Thoracic aorta (tissue), 2 donors: ENCODE measurements at places on chromosomes 6 and 20. TPM values are rescaled to one million over a fixed set of nuclear protein-coding genes. Genes with fewer than 3 reads are reported as not detected.

GRCh38 chr6:96844530-96844929 lies 7.3 kb upstream of the GPR63 start:
- no peak for DNase-seq
- H3K27ac ChIP-seq: no peak overlapping the region
- no peaks in the 10 kb centered on the region for H3K36me3 ChIP-seq
- no peaks in the 10 kb centered on the region for H3K4me1 ChIP-seq

DNA sequence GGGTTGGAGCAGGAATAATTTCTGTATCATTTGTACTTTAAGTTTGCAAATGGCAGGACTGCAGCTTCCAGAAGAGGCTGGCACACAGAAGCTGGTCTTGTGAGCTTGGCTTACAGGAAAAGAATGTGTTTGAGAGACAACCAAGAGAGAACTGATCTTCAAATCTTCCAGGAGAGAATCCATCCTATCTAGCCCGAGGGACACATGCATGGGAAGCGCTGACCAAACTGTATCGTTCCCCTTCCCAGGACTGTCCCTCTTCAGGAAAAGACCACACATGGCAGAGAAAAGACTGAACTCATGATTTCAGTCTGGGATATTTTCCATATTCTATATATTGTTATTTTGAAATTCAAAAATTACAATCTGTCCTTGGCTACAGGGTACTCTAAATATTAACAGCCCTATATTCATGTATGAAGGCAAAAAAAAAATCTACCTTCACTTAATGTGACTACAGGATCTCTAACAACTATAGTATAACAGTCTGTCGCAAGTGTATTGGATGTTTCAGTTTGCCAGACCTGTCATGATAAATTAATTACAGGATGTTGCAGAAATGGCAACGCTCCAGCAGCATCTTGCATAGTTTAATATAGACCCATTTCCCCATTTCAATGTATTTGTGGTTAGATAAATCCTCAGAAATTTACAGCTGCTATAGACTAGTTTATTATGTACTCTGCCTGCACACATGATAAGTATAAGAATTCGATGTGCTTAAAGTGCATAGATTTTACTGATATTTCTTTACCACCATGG lies 99.4 kb downstream of the MYB start:
- H3K4me1 ChIP-seq: no peaks in the 10 kb centered on the region
- no peak for DNase-seq
- H3K4me3 ChIP-seq: no peak overlapping the region
- no peak overlapping the region for H3K27ac ChIP-seq

DNA sequence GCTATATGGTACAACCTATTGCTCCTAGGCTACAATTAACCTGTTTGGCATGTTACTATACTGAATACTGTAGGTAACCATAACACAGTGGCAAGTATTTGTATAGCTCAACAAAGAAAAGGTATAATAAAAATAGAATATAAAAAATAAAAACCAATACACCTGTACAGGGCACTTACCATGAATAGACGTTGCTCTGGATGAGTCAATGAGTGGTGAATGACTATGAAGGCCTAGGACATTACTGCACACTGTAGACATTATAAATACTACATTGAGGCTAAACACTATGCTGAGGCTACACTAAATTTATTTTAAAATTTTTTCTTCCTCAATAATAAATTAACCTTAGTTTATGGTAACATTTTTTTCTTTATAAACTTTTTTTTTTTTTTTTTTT lies 18.6 kb downstream of the ELOVL5 start:
- H3K36me3 ChIP-seq: no peaks in the 10 kb centered on the region
- H3K27me3 ChIP-seq: no peaks in the 10 kb centered on the region
- no peak overlapping the region for H3K4me3 ChIP-seq
- no peak for DNase-seq
- peaks cover 33% of the 10 kb centered on the region for H3K4me1 ChIP-seq
- no peak overlapping the region for H3K27ac ChIP-seq

DNA sequence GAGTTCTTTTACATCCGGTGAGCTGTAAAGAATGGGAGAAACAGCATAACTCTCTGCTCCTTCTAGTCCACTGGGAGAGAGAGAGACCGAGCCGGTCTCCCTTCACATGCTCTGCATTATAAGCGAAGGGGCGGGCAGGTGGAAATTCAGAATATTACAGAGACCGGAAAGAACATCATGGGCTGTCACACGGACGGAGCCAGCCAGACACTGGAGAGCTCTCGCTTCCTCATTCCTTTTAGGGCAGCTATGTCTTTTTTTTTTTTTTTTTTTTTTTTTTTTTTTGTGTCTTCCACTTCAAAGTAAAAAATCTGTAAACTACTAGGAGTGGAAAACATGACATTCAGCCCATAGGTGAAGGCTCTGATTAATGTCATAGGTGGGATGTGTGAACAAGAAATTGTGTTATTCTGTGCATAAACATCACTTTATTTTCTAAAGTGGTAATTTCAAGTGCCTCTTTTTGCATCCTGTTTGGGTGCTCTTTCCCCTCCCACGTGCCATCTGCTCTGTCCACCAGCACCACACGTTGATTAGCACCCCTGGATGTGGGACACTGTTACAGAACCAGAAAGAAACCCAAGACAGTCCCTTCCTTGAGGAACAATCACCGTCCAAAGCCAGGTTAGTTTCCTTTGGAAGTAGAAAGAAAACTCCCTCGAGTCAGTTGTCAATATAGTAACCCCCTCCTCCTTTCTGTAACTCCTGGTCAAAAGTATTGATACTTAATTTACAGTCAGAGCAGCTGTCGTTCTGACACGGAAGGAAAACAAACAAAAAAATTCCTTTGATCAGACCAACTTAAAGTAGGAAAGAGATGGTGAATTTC lies at the start of gene TAGAP:
Gene TAGAP (minus strand): TSS at position 93 of the 829 bp plus-strand sequence. CDS start 845 bp downstream, outside the sequence.
- no peaks in the 10 kb centered on the region for H3K36me3 ChIP-seq
- H3K27me3 ChIP-seq: no peaks in the 10 kb centered on the region
- H3K4me1 ChIP-seq: no peaks in the 10 kb centered on the region
- H3K27ac ChIP-seq: no peak within 1 kb of the TSS
- peak within 1 kb of the TSS; percentile 49 for H3K4me3 ChIP-seq
- no peak for DNase-seq

DNA sequence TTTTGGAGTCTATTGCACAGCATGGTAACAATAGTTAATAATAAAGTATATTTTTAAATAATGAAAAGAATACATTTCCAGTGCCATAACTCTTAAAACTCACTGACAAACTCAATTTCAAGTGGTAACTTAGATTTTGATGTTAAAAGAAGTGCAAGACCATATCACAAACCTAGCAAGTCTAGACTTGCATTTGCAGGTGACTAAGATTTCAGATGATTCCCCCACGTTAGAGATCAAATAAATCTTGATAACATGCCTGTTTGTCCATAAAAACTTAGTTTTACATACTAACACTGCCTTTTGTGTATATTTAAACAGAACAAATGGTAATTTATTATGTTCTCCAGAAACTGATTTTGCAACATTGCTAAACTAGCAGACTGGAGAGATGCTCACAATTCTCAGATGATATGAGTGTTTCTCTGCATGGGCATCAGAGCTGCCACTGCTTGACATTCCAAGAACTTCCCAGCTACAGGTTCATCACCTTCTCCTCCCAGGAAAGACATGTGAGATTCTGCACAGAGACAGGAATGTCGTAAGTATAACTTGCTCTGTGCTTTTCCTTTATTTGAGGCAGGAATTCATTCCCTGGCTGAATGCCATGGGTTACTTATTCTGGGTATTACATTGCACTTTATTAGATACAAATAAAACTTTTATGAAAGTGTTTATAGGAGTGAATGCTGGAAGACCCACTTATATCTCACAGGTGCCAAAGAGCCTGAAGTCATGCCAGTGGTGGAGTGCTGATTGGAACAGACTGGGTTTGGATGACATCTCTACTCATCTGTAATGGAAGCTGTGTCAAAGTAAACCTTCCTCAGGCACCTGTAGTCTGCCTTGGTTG lies 160.2 kb upstream of the FOXA2 start:
- H3K27ac ChIP-seq: no peak overlapping the region
- H3K4me1 ChIP-seq: no peaks in the 10 kb centered on the region
- DNase-seq: no peak
- H3K4me3 ChIP-seq: no peak overlapping the region
- no peaks in the 10 kb centered on the region for H3K36me3 ChIP-seq

GRCh38 chr20:14706555-14706954 lies 369.1 kb upstream of the FLRT3 start:
- H3K27ac ChIP-seq: no peak overlapping the region
- H3K27me3 ChIP-seq: no peaks in the 10 kb centered on the region
- H3K4me3 ChIP-seq: no peak overlapping the region
- no peak for DNase-seq

GRCh38 chr6:11971154-11971553 lies 41.0 kb upstream of the HIVEP1 start:
- no peak for DNase-seq
- H3K4me1 ChIP-seq: peaks cover 3% of the 10 kb centered on the region
- no peaks in the 10 kb centered on the region for H3K27me3 ChIP-seq
- H3K27ac ChIP-seq: no peak overlapping the region

- no peaks in the 10 kb centered on the region for H3K36me3 ChIP-seq
- peaks cover 4% of the 10 kb centered on the region for H3K4me1 ChIP-seq
- H3K27me3 ChIP-seq: no peaks in the 10 kb centered on the region
- no peak for DNase-seq
Observed at GRCh38 chr20:47922269-47922668, 137.0 kb upstream of the SULF2 start.

GRCh38 chr6:45736134-45736533 lies 279.5 kb downstream of the CLIC5 start:
- no peaks in the 10 kb centered on the region for H3K4me1 ChIP-seq
- no peaks in the 10 kb centered on the region for H3K27me3 ChIP-seq
- H3K4me3 ChIP-seq: no peak overlapping the region
- no peak for DNase-seq
- H3K36me3 ChIP-seq: no peaks in the 10 kb centered on the region

- H3K36me3 ChIP-seq: no peaks in the 10 kb centered on the region
- peaks cover 12% of the 10 kb centered on the region for H3K4me1 ChIP-seq
- H3K4me3 ChIP-seq: no peak overlapping the region
Observed at GRCh38 chr6:37947468-37947867, 127.9 kb downstream of the ZFAND3 start.

Gene TP53TG5
- total RNA-seq: not detected

Gene RAB23
- total RNA-seq: 44.7 TPM

Gene CDH26
- 2.5 TPM for total RNA-seq

Gene SNPH
- 13.4 TPM for total RNA-seq

Gene SSTR4
- total RNA-seq: not detected

Gene BMP6
- 4.7 TPM for total RNA-seq

Gene KCNQ2
- total RNA-seq: not detected

Gene NUP43
- 26.7 TPM for total RNA-seq

Gene C20orf96
- 6.2 TPM for total RNA-seq
